HL-60 (cell line): ENCODE measurements at places on chromosomes 5 and 9.

DNA sequence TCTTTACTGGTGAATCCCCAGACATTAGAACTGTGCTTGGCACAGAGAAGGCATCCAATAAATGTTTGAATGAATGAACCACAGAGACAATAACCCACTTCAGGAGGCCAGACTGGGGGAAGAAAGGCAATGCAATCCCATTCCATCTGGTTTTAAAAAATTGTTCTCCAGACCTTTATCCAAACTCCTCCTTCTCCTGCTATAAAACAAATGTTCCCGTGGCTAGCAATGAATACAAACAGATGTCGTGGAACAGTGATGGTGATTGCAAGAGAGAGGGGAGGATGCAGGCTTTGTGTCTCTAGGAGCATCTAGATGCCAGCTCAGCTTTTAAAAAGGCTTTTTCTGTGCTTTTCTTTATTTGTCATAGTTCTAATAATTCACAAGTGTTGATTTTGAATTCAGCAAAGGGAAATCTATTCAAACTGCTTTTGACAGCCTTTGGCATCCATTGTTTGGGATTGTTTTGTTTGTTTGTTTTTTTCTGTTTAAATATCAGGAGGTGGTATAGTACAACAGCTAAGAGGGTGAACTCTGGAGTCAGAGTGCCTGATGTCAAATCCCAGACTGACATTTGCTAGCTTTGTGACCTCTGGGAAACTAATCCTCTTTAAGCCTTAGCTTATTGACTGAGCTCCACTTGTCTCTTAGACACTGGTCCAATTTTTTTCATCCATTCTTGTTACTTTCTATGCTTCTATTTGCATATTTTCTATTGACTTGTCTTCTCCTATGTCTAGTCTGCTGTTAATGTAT lies 59.1 kb downstream of the TNFSF15 start:
- DNase-seq = no peak

DNA sequence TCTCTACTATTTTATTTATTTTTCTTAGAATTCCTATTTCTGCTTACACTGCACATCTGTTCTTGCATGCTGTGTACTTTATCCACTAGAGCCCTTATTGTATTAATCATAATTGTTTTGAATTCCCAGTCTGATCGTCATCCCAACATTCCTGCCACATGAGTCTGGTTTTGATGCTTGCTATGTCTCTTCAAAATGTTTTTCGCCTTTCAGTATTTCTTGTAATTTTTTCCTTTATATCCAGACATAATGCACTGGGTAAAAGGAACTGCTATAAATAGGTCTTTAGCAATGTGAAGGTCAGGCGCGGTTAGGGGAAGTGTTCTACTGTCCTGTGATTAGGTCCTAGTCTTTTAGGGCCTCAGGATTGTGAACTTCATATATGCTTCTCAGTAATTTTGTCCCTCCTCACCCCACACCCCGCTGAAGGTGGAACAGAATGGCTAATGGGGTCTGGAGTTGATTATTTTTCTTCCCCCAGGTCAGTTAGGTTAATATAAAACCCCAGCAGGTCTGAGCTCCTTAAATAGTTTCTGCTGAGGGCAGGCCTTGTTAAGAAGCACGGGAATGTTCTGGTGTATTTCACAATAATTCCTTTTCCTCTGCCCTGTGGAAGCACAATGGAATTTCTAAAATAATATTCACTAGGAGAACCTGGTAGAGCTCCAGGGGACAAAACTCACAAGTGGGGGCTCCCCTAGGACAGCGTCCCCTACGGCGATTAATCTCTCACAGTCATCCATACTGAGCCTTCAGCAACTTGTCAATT lies 146.6 kb upstream of the TUT7 start:
- DNase-seq = no peak

DNA sequence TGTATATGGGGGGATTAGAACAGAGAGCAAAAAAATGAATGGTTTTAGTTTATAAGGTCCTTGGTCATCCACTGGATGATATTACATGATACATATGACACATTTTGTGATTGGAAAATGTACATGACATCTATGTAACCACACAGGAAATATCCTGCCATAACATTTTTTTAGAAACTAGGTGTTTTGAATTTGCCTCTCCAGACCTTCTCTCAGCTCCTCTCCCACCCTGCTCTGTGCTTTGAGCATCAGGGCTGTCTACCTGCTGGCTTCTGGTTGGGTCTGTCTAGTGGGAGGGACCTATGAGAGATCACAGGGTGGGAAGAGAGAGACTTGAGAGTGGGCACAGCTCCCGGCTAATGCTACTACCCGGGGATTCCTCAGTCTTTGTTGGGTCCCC lies 24.4 kb downstream of the AKNA start:
- DNase-seq = no peak

GRCh38 chr9:12774861-12775678 lies at the start of gene LURAP1L:
TSS of gene LURAP1L (plus strand) at chr9:12775020. CDS start at chr9:12775716, 696 bp downstream.
- DNase-seq = no peak

DNA sequence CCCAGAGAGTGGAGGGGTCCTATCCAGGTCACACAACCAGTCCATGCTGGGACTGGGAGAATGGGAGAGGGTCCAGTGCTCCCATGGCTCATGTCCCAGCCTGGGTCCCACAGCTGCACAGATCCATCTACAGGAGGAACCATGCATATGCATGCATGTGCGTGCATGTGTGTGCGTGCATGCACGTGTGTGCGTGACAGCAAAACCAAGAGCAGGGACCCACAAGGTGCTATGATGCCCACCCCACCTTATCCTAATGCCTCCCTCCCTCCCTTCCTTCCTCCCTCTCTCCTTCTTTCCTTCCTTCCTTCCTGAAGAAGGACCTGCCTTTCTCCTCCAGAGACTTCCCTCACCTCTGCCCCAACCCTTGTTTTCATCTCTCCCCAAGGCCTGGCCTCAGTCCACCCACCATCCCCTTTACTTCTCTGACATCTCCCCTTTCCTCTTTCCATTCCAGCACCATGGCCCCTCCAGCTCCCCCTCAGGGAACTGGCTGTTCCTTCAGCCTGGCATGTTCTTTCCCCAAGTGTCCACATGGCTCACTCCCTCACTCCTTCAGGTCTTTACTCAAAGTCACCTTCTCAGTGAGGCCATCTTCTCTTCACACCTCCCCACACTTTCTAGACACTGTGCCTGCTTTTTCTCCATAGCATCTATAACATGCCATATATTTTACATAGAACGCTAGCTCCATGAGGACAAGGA lies 21.8 kb downstream of the AQP7 start:
- DNase-seq = no peak
